ENCODE measurements at places on chromosomes 12 and 14.

DNA sequence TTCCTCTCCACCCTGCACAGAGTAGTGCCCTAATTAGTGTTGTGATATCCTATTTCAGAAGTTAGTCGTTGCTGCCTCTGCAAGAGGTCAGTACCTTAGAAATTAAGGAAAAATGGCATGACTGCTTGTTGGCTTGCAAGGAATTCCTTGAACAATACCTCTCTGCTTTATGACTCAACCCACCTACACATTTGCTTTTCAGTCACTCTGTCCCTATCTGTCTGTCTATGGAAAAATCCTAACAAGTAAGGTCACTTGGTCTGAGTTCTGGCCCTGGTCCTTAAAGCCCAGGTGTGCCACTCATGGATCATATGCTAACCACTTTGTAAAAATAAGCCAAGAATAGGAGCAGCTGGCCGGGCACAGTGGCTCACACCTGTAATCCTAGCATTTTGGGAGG is 116.4 kb upstream of the ATF1 start:
- no peak for DNase-seq

GRCh38 chr12:19886065-19886464 is 446.8 kb downstream of the AEBP2 start:
- no peak for DNase-seq

GRCh38 chr12:77841521-77841920 is 10.8 kb downstream of the NAV3 start:
- DNase-seq: no peak

- no peak for DNase-seq
Observed at GRCh38 chr12:64010069-64010686, 165.7 kb downstream of the SRGAP1 start.

GRCh38 chr14:65015391-65015790 is 28.7 kb downstream of the FNTB start:
- DNase-seq: peak; percentile 95

DNA sequence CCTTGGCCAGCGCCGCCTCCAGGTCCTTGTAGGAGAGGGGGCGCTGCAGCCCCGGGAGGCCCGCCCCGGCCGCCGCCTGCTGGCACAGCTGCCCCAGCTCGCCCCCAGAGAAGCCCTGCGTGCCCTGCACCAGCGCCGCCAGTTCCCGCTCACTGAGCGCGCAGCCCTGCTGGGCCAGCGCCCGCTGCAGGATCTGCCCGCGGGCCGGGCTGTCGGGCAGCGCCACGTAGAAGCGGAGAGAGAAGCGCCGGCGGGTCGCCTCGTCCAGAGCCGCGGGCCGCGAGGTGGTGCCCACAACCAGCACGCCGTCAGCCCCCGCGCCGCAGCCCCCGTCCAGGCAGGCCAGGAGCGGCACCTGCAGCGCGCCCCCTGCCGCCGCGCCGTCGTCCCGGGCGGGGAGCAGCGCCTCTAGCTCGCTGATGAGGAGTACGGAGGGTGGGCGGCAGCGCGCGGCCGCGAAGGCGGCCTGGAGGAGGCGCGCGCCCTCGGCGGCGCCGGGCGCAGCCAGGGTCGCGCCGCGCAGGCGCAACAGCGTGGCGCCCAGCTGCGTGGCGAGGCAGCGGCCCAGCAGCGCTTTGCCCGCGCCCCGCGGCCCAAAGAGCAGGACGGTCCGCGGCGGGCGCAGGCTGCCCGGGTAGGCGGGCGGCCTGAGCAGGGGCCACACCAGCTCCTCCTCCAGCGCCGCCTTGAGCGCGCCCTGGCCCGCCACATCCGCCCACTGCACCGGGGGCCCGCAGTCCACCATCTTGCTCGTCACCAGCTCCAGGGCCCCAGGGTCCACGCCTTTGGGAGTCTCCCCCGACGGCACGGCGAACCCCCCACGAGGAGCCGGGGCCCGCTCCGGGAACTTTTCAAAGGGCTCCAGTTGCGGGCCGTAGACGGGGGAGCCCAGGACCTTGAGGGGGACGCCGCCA is 27.7 kb downstream of the FIGNL2 start:
- no peak for DNase-seq

- DNase-seq: no peak
Observed at GRCh38 chr12:104685366-104685765, 228.6 kb downstream of the CHST11 start.

DNA sequence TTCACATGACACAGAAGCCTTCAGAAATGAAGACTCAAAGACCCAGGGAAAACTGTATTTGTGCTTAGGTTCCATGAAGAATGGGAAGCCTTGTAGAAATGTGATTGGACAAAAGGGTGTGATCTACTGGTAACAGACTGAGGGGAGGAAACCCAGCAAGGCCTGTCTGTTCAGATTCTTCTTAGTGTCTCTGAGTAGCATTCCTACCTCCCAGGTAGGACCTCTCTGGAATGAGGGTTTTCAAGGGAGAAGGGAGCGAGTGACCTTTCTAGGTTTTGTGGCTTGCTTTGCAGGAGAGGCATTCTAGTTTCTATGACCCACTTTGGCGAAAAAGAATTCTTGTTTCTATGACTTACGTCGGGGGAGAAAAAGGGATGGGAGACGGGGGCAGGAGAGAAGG is 401.7 kb downstream of the DPF3 start:
- no peak for DNase-seq

DNA sequence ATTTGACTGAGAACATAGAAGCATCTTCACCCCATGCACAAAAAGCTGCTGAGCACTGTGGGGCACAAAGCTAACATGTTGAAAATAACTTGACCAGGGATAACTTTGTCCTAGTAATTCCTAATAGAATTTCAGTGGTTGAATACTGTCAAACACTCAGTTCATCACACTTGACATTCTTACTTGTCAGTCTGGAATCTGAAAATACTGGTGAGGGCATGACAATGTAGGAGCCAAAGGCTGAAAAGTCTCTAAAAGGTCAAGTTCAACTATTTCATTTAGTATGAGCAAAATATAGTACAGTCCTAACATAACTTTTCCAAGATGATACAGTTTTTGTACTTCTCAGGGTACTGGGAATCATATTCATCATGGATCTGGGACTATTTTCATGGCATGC is 504.4 kb upstream of the LMO3 start:
- no peak for DNase-seq

DNA sequence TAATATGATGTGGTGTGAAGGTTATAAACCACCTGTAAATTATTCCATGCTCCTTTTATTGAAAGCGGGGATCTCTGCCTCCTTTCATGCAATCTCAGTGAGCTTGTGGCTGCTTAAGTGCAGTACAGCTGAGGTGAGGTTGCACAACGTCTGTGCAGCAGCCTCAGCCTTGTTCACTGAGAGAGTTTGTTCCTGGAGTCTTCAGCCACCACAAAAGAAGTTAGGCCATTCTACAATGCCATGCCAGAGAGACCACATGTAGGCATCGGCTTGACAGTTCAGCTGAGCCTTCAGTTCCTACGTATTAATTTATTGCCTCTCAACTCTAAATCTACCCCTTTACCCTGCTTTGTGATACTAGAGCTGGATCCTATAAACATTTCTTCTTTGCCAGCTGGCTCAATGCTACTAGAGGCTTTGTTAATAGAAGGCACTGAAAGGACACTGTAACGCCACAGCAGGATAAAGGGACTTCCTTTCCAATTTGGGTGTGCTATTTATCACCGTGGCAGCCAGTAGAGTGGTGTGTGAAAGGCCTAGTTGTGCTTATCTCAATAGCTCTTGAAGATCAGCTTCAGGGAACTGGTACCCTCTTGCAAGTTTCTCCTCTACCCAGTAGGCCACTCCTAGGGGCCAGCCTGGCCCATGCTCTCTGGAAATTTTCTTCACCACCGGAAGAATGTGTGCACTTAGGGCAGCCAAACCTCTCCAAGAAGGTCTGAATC is 337.7 kb downstream of the IPO8 start:
- no peak for DNase-seq

- no peak for DNase-seq
Observed at GRCh38 chr12:118467641-118468305, 91.4 kb downstream of the SUDS3 start.

DNA sequence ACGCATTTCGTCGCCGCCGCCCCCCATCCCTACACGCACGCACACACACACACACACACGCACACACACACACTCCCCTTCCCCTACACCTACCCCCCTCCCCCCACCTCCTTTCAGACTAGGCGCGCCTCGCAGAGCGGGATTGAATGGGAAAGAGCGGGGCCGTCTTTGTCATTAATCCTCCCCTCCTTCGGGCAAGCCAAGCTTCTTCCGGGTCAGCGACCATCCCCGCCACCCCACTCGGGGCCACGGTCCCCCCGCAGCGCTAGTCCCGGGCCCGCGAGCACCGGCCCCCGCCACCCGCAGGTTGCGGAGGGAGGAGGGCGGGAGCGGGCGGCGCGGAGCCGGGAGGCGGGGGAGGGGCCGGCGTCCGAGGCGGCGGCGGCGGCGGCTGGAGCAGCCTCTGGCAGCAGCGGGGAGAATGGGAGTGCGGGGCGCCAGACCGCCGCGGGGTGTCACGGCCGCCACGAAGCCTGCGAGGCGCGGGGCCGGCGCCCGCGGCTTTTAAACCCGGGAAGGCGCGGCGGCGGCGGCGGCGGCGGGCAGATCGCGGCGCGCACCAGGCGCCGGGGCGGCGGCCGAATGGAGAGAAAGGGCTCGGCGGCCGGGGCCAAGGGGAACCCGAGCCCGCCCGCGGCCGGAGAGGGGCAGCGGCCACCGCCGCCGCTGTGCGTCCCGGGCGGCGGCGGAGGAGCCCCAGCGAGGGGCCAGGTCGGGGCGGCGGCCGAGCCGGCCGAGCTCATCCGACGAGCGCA is at the start of gene TTC9:
TTC9 (plus strand) TSS at position 369 of the 755 bp plus-strand sequence; CDS start at position 583, 214 bp downstream.
- no peak for DNase-seq

DNA sequence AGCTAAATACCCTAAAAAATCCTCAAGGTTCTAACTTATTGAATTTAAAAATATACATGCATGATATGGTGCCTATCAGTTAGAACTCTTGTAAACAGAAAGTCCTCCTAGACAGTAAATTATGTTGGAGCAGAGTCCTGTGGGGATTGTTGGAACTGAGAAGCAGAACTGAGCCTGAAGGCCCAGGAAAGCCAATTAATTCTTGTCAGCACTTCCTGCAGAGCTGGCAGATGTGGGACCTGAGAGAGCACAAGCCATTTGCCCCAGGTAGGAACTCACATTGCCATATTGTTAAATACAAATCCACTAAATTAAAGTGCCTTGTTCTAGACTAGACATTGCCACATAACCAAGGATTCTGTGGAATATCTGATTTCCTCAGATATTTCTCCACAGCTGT is 117.1 kb downstream of the RTN1 start:
- peak; percentile 39 for DNase-seq

GRCh38 chr12:125092872-125093680 is 27.8 kb downstream of the AACS start:
- DNase-seq: peak; percentile 37

- peak; percentile 89 for DNase-seq
Observed at GRCh38 chr14:88351966-88352691, 29.1 kb upstream of the KCNK10 start.

DNA sequence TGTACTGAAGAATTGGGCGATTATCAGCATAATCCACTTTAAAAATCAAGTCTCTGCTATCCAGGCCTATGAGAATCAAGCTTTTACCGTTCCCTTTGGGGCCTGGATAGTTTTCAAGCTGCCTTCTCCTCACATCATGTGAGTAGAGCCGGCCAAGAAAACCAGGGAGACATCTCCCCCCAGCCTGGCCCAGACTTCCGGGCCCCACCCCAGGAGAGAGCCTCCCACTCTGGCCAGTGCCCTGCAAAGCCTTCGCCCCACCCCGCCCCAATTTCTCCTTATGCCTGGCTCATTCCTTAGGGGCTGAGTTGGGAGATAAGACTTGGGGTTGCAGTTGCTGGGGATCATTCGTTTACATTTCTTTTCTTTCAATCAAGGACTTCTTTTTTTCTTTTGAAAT is 1.4 kb upstream of the TMEM132C start:
- no peak for DNase-seq

GRCh38 chr12:18476861-18477260 is 215.5 kb downstream of the PIK3C2G start:
- DNase-seq: no peak

GRCh38 chr12:18479256-18479655 is 217.9 kb downstream of the PIK3C2G start:
- no peak for DNase-seq

GRCh38 chr12:103269946-103270345 is 225.8 kb downstream of the C12orf42 start:
- DNase-seq: no peak

DNA sequence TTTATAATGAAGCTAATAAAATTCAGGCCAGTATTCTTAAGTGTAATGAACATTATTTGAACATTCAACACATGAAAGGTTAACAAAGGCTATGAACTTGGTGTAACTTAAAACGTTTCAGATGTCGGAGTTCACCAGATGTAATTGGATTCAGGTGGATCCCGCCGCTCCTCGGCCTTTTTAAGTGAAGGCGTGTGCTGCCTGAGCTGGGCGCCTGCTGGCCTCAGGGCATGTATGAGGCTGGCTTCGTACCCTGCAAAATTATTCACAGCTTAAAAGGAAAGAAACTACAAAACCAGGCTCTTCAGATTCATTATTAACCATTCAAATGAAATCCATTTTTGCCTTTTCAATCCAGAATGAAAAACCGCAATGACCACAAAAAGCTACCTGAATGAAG is 69.9 kb downstream of the WIF1 start:
- no peak for DNase-seq

- DNase-seq: no peak
Observed at GRCh38 chr12:60935981-60936761, 1324.0 kb upstream of the USP15 start.

DNA sequence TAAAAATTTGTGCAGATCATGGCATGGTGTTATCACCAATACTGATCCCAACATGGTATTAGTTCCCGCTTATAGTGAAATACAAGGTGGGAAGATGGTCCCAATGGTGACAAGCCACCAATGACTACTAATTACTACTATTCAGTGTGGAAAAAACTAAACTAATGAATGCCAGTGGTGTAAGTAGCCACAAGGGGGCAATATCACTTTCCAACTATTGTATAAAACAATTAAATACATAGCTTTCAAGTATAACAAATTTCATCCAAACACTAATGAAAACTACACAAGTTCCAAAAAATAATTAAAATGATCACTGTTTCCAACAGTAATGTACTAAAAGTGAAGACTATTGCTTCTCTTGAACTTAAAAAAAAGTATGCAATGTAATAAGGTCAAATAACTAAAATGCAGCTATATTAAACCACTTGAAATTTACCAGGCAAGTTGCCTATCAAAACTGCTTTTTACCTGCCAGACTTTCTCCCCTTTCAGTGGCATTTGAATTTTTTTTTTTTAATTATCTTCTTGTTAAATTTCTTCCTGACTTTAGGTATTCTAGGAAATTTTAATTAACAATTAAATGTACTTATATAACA is 58.0 kb downstream of the PAPLN start:
- peak; percentile 64 for DNase-seq

GRCh38 chr12:71661977-71662530 is 1.6 kb downstream of the ZFC3H1 start:
- no peak for DNase-seq

DNA sequence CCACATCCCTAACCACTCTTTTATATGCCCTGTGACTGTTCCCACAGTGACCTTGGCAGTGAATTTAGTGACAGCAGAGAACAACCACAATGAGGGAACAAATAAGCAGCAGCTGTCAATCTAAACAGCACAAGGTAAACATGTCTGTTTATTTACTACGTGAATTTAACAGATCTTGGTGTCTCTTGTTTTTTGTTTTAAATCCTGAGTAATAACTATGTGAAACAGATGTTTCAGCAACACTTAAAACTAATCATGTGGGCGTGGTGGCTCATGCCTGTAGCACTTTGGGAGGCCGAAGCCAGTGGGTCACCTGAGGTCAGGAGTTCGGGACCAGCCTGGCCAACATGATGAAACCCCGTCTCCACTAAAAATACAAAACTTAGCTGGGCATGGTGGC is 17.0 kb upstream of the CFAP54 start:
- no peak for DNase-seq

GRCh38 chr12:125267114-125267513 is 201.9 kb downstream of the AACS start:
- DNase-seq: no peak

Measured in pons (tissue), 1 donor.